ENCODE measurements at places on chromosomes 7 and 10.

- no peak for DNase-seq
These were observed 23.0 kb upstream of the GPR146 start for GRCh38 chr7:1021366-1021765.

DNA sequence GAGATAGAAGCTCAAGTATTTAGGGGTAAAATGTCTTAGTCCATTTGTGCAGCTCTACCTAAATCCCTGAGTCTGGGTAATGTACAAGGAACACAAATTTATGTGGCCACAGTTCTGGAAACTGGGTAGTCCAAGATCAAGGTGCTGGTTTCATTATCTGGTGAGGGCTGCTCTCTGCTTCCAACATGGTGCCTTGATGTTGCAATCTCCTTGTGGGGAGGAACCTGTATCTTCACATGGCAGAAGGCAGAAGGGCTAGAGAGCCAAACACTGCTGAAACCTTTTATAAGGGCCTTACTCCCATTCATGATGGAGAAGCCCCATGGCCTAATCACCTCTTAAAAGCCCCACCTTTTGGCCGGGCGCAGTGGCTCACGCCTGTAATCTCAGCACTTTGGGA lies 8.7 kb upstream of the BAZ1B start:
- no peak for DNase-seq

- DNase-seq = no peak
These were observed 5.8 kb upstream of the JAKMIP3 start for GRCh38 chr10:132059760-132060508.

DNA sequence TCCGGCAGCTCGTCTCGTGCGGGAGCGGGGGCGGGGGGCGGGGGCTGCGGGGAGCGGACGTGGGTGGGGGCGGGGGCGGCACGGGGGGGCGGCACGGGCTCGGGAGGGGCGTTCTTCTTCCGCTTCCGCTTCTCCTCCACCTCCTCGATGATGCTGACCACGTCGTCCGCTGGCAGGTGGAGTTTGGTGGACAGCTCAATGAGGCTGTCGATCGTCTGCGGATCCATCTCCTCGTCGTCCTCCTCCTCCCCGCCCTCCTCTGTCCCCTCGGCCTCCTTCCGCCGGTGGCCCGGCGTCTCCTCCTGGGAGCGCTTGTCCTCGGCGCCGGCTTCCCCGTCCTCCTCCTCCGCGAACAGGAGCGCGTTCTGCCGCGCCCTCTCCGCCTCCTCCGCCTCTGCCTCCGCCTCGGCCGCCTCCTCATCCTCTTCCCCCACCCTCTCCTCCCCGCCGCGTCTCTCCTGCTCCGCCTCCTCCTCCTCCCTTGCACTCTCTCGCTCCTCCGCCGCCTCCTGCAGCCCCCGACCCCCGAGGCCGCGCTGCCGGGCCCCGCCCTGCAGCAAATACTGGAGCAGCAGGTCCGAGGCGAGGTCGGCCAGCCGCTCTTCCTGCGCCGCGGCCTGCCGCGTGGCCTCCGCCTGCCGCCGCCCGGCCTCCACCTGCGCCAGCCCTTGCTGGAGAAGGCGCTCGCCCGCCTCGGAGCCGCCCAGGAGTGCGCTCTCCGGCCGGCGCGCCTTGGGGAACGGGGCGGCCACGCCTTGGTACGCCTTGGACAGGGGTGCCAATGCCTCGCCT lies 1.9 kb downstream of the VGF start:
- no peak for DNase-seq

DNA sequence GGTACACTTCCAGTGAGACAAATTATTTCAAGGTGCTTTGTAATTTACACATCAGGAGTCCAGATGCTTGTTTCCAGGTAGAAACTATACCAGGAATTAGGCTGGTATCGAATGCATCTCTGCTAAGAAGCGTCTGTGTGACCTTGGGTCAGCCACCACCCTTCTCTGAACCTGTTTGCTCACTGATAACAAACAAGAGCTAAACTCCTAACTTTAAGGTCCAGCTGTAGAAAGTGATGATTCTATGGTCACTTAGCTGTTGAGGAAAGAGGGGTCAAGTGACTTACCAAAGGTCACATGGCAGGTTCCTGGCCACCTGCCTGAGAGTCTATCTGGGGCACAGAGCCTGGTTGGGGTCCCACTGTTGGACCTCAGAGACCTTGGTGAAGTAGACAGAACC lies 95.4 kb downstream of the HIF1AN start:
- no peak for DNase-seq

DNA sequence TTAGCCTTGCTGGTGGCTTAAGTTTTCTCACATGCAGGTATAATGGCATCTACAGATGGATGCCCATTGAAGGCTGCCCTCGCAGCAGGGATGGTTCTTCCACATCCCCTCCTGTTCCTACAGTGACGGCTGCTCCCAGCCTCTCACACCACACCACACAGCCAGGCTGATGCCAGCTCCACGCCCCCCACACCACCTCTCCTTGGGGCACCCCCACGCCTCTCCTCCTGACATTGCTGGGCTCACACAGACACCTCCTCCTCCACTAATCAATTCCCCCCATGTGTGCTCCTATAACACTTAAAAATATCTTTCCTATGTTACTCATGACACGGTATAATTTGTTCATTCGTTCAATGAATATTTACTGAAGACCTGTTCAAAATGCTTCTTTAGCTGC lies 244.0 kb downstream of the WDR37 start:
- DNase-seq = no peak
